ENCODE measurements at places on chromosomes 5 and 9.

DNA sequence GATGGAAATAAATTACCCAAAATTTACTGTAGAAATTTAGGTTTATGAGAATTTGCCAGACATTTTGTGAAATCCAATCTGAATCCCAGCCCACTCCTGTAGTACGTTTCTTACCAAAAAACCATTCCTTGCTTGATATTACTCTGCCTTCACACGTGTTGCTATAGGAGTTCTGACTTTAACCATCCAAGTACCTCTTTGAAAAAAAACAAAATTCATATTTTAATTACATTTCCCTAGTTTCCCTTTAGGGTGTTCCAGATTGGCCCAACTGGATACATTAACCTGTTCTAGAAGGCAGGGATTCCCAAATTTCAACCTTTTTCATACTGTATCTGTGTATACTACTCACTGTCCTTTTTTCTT lies 1.4 kb upstream of the PJA2 start:
- DNase-seq = no peak

DNA sequence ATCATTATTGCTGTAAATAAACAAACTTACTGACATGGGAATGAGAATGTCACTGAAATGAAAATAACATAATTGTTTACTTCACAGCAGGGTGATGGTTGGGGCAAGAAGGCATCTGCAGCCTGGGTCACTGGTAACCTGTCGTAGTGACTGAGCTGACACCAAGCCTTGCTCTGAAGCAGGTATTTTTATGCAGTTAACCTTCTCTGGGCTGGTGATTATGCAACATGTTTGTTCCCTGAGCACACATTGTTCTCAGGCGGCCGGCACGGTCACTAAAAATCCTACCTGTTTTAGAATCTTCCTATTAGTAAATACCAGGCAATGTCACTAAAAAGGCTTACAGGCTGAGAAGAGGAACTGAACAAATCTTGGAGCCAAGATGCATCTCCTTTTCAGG lies 157.7 kb upstream of the NR3C1 start:
- DNase-seq = no peak

GRCh38 chr9:33662871-33663270 lies 132.5 kb upstream of the PRSS3 start:
- DNase-seq = no peak

DNA sequence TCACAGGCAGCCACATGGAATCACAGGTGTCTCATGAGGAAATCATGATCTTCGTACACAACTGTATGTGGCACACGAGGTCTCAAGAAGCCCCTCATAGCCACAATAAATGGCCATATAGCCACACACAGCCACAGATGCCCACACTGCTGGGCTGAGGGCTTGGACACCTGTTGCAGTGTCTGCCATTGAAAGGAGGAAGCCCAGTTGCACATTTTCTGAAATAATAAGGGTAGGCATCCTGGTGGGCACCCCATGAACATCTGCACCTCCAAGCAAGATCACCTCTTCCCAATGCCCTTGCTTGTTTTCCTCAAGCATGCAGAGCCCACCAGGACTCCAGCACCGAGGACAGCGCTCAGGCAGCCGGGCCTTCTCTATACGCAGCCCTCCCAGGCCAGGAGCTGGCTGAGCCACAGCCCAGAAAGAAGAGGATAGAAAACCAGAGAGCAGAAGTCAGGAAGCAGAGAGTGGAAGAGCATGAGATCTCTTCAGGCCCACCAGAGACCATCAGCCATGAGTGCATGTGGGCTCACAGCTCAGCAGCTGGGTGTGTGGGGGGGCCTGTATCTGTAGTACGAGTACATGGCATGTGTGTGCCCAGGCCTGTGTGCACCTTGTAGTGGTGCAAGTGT lies 1.0 kb upstream of the ACSL6 start:
- DNase-seq = no peak

DNA sequence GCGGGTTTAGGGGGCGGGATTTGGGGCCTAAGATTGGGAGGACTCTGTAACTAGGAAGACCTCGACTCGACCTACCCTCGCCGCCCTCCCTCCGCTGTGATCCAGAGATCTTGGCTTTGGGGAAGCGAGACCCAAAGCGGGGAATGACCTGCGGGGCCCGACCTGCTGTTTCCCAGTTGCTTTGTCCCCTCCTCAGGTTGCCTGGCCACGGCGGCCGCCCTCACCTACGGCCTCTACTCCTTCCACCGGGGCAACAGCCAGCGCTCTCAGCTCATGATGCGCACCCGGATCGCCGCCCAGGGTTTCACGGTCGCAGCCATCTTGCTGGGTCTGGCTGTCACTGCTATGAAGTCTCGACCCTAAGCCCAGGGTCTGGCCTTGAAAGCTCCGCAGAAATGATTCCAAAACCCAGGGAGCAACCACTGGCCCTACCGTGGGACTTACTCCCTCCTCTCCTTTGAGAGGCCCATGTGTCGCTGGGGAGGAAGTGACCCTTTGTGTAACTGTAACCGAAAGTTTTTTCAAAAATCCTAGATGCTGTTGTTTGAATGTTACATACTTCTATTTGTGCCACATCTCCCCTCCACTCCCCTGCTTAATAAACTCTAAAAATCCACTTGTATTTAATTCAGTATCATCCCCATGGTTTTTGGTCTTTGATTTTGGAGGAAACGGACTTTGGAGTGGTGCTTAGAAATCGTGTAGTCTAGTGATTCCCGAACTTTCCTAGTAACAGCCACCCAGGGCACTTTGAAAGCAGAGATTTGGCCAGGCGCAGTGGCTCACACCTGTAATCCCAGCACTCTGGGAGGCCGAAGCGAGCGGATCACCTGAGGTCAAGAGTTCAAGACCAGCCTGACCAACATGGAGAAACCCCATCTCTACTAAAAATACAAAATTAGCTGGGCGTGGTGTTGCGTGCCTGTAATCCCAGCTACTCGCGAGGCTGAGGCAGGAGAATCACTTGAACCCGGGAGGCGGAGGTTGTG lies 878 bp downstream of the HIGD2A start:
- no peak for DNase-seq

DNA sequence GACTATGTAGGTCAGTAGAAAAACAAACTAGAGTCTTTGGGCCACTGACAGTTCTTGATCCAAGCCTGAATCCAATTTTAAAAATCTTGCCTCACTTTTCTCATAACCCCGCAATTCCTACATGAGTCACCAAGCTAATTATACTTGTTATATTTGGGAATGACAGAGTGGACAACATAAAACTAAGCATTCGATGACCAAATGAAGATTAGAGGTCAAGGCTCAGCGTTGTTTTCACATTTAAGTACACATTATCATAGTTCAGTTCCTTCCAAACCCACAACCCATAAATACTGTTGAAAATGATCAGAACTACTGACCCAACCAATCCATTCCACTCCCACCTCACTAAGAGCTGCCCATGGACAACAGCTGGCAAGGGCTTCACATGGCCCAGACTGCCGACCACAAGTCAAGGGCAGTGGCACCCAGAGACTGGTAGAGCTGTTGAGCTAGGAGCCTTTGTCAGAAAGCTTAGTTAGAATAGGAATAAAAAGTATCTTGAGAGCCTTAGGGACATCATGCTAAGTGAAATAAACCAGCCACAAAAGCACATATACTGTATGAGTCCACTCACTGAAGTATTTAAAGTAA lies 64.2 kb downstream of the MYO10 start:
- no peak for DNase-seq

DNA sequence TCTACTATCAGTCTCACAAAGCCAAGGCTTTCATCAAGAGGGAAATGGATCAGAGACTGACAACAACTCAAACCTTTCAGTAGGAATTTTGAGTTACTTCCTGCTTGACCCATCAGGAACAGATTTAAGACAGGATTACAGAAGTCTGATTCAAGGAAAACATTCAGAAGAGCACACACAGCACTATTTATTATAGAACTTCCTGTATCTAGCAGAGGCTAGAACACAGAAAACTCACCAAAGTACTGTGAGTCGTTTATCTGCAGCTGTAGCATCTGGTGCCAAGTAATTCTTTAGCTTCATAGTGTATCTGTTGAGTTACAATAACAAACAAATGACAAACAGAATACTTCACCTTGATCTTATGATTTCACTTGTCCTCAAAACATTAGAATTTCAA lies 13.8 kb downstream of the LEAP2 start:
- no peak for DNase-seq

DNA sequence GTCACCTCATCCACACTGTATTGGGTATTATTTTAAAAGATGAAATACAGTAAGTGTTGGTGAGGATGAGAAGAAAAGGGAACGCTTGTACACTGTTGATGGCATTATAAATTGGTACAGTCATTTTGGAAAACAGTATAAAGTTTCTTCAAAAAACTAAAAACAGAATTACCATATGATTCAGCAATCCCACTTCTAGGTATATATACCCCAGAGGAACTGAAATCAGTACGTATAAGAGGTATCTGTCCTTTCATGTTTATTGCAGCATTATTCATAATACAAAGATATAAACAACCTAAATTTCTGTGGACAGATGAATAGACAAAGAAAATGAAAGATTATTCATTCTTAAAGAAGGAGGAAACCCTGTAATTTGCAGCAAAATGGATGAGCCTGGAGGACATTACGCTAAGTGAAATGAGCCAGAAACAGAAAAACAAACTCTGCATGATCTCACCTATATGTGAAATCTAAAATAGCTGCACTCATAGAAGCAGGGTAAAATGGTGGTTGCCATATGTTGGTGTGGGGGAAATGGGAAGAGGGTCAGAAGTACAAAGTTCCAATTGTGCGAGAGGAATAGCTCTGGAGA lies 191.6 kb downstream of the TRIM36 start:
- no peak for DNase-seq

- DNase-seq = no peak
These were observed 65.3 kb upstream of the TGFBR1 start for GRCh38 chr9:99039505-99040182.

DNA sequence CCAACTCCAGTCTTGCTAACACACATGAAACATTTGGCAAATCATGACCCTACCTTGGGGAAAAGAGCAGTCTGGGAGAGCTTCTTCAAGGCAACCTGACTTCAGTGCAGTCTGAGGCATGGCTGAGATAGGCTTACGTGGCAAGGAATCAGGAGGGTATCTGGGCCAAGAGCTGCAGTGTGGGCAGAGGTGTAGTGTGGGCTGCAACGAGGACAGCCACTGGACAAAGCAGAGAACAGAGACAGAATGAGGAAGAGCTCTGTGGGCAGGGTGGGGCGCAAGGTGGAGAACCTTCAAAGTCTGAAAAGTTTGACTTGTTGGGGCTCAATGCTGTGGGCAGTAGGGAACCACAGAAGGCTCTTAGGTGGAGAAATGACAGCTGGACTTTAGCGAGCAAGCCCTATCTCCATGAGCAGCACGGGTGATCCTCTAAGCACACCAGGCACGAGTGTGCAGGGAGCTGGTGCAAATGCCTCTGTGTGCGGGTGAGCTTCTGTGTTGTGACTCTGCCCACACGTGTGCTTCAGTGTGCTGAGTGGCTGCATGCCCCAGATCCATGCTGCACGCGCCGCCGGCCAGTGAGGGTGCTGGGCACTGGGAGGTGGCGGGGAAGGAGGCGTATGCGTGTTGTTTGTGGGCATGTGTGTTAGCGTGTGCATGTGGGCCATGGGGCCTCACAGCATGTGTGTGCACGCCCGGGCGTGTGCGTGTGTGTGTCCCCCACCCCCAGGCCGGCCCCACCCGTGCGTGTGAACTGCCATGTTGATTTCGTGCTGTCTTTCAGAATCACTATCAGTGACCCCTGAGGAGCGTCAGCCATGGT lies 23.3 kb downstream of the GOLGA2 start:
- DNase-seq = no peak

GRCh38 chr9:72872718-72873117 lies 80.1 kb downstream of the ALDH1A1 start:
- no peak for DNase-seq

GRCh38 chr5:91137647-91138046 lies 245.5 kb downstream of the ARRDC3 start:
- DNase-seq = no peak

DNA sequence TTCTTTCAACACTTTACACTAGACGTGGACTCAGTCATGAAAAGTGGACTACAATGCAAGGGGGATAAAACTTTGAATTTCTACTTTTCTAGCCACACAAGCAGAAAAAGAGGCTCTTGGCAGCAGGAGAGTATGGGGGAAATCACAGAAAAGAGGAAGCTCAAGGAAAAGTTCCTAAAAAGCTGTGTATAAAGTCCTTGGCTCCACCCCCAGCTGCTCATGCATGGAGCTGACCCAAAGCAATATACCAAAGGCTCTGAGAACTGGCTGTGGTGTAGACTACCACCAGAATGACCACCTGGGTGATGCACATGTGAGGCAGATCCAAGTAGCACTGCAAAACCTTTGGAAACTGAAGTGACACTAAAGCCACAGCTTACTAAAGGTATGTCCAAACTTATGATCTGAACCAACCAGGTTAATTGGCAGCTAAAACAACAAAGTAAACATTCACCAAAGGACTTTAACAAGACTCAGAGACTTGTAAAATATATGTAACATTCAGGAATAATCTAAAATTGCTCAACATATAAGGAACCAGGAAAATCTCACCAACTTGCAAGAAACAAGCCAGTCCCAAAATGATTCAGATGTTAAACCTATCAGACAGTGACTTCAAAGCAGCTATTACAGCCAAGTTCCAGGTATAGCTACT lies 55.5 kb upstream of the RASGRF2 start:
- DNase-seq = no peak

GRCh38 chr5:159097784-159098602 lies 1.7 kb downstream of the EBF1 start:
- no peak for DNase-seq

DNA sequence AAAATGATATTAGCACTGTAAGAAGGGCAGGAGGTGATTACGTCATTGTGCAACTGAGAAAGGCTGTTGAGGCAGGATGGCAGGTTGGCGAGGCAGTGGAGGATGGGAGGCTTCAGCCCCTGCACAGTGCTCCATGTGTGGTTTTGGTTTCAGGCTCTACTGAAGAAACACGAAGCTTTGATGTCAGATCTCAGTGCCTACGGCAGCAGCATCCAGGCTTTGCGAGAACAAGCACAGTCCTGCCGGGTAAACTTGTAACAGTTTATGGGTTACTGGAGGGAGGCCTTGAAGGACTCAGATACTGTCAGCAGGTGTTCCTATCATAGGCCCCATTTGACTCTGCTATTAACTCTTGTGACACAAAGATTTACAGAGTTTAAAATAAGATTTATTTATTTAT lies 35.1 kb downstream of the SPTAN1 start:
- DNase-seq = peak; percentile 40

GRCh38 chr9:112421771-112422222 lies 41.9 kb downstream of the HSDL2 start:
- DNase-seq = no peak

GRCh38 chr5:107472620-107473064 lies 198.1 kb downstream of the EFNA5 start:
- DNase-seq = no peak

GRCh38 chr5:127969002-127969401 lies 114.6 kb upstream of the SLC12A2 start:
- no peak for DNase-seq

- no peak for DNase-seq
These were observed 22.9 kb downstream of the PSMB7 start for GRCh38 chr9:124392254-124392870.

All from stimulated activated CD4-positive, alpha-beta T cell treated with anti-CD3 and anti-CD28 coated beads, Interleukin-1b, Interleukin-23, amount 100 ng/mL, for 24 hours (primary cell).